ENCODE measurements at places on chromosomes 16 and 17.
A peak's percentile ranks its signal among the peaks of the same experiment; 100 is the strongest.

GRCh38 chr17:51636291-51636690 lies 375.9 kb downstream of the UTP18 start:
- no peak for DNase-seq

DNA sequence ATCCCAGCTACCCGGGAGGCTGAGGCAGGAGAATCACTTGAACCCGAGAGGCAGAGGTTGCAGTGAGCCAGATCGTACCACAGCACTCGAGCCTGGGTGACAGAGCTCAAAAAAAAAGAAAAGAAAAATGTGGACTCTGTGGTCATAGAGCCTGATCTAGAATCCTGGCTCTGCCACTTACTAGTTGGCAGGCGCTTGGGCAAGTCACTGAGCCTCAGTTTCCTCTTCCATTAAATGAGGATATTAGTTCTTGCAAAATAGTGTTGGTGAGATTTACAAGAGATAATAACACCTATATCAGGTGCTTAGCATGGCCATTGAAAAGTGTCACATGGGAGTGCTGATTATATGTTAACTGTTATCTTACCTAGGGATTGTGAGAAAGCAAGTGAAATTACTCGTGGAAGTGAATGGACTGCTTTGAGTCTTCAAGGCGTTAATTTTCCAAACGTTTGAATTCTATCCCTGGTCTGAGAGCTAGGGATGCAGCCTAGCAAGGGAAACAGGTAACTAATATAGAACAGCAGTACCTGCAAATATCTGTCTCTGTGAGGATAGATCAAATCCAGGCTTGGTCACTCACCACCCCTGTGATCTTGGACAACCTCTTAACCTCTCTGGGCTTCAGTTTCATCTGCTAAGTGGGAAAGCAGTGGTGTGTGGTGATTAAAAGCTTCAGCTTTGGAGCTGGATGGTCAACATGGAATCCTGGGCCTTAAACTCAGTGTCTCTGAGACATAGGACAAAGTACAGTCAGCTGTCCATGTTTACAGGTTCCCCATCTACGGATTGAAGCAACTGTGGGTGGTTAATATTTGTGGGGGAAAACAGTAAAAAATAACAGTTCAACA lies 953 bp upstream of the NSMCE1 start:
- peak; percentile 25 for DNase-seq

- no peak for DNase-seq
Observed at GRCh38 chr17:5437721-5438317, 1.1 kb downstream of the C1QBP start.

DNA sequence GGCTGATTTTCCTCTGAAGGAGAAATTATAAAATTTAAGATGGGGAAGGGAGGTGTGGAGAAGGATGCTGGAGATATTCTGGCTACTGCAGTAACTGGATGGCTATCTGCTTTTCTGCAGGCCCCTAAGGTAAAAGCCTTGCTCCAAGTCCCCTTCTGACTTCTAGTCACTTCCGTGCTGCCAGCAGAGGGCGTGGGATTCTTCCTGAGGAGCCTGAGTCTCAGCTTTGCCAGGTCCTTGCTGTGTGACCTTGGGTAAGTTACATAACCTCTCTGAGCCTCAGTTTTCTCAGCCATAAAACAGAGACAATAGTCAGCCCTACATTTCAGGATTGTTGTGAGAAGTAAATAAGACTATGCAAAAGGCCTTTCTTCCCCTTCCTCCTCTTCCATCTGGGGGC lies 24.3 kb upstream of the TMEM220 start:
- peak; percentile 43 for DNase-seq

GRCh38 chr17:4199818-4200402 lies 56.9 kb downstream of the CYB5D2 start:
- no peak for DNase-seq

DNA sequence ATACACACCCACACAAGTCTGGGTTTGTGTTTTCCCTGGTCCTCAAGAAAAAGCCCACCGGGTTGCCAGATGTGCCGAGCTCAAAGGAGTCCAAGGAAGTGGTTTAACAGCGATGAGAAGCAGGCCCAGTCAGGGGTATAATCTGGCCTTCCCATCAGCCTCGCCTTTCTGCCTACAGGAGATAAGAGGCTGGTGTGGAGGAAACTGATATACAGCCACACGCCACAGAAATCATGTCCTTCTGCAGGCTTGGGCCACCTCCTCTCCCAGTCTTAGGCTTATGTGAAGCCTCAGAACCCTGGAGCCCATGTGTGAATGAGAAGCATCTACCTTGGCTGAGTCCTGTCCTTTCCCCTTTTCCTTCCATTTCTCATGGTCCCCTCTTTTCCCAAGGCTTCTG lies 43.6 kb upstream of the MMP2 start:
- no peak for DNase-seq

GRCh38 chr16:84514874-84515835 lies 10.7 kb upstream of the MEAK7 start:
- peak; percentile 98 for DNase-seq
